Right ventricle myocardium superior (tissue), 1 donor: ENCODE measurements at places on chromosomes 1 and 21. TPM values are rescaled to one million over a fixed set of nuclear protein-coding genes. Genes with fewer than 3 reads are reported as not detected.

SPATA45 gene
- total RNA-seq: not detected

AIRE gene
- total RNA-seq: not detected

LMX1A gene
- total RNA-seq: not detected

LDLRAD1 gene
- not detected for total RNA-seq

OR6N1 gene
- not detected for total RNA-seq

FBLIM1 gene
- total RNA-seq: 99.1 TPM

PSMG1 gene
- 17.4 TPM for total RNA-seq

FCGR3A gene
- 23.0 TPM for total RNA-seq

CNIH3 gene
- 1.2 TPM for total RNA-seq

PLA2G2D gene
- total RNA-seq: not detected

KCNH1 gene
- not detected for total RNA-seq

FCAMR gene
- total RNA-seq: not detected

GJA8 gene
- not detected for total RNA-seq

IL20 gene
- not detected for total RNA-seq

RNU1-3 gene
- 9,391 TPM for total RNA-seq

SLC25A34 gene
- 54.3 TPM for total RNA-seq

SELL gene
- 0.89 TPM for total RNA-seq

CD5L gene
- total RNA-seq: 4.9 TPM

CHIA gene
- total RNA-seq: not detected

CPLANE2 gene
- 10.1 TPM for total RNA-seq

PADI1 gene
- total RNA-seq: not detected

SLC44A5 gene
- total RNA-seq: 0.62 TPM

SYTL1 gene
- 0.43 TPM for total RNA-seq

ITGB2 gene
- 23.8 TPM for total RNA-seq

CHODL gene
- not detected for total RNA-seq

PRDX6 gene
- 539 TPM for total RNA-seq

TP73 gene
- total RNA-seq: not detected

SLAMF9 gene
- not detected for total RNA-seq

OBSCN gene
- total RNA-seq: 316 TPM

ADPRS gene
- 19.1 TPM for total RNA-seq

FALEC gene
- not detected for total RNA-seq

LRRC8B gene
- 2.5 TPM for total RNA-seq

PROX1 gene
- 85.2 TPM for total RNA-seq

NOL9 gene
- 10.9 TPM for total RNA-seq

KCNK1 gene
- 23.9 TPM for total RNA-seq

TADA1 gene
- total RNA-seq: 9.7 TPM

TAS1R1 gene
- total RNA-seq: not detected

PCNT gene
- total RNA-seq: 28.9 TPM

OPN3 gene
- total RNA-seq: 5.2 TPM

KRTAP15-1 gene
- not detected for total RNA-seq

FMN2 gene
- total RNA-seq: not detected

NTPCR gene
- total RNA-seq: 56.9 TPM

TTC39A gene
- total RNA-seq: 19.4 TPM

INAVA gene
- total RNA-seq: not detected

KRTAP24-1 gene
- not detected for total RNA-seq

SLC30A2 gene
- total RNA-seq: 3.0 TPM

RCSD1 gene
- total RNA-seq: 42.9 TPM

FBXO2 gene
- total RNA-seq: 2.3 TPM

MAN1C1 gene
- 17.5 TPM for total RNA-seq
